Right ventricle myocardium inferior (tissue), 1 donor: ENCODE measurements at places on chromosomes 2 and 18. TPM values are rescaled to one million over a fixed set of nuclear protein-coding genes. Genes with fewer than 3 reads are reported as not detected.

DNA sequence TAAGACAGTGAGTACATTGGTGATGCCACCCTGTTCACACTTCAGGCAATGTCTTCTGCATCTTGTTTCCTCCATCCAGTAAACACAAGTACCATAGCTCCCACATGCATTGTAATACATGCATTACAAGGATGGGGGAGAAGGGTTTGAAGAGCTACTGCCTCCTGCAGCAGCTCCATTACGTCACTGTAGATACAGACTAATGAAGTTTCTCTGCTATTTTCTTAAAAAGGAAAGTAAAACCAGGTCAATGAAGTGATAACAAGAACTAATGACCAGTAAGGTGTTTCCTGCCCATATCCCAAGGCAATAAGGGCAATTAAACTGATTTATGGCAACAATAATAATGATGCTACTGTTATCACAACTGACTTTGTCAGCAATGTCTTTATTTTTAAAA lies 18.2 kb upstream of the BBS5 start:
- no peak for DNase-seq

- DNase-seq = no peak
These were observed 16.7 kb downstream of the ARHGEF4 start for GRCh38 chr2:130853391-130853790.

DNA sequence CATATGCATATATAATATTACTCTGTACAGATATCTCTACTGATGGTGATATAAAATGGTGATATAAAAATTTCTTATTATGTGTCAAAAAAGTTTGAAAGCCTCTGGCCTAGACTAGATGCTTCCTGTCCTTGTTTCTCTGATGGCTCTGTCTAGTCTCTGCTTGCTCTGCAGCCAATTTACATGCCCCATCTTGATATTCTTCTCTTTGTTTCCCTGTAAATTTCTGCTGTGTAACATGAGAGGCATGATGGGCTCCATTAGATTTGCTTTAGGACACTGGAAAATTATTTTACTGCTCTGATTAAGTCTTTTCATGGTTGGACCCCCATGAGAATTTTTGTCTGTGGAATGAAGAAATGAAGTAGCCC lies 24.3 kb downstream of the BABAM2 start:
- DNase-seq = no peak

DNA sequence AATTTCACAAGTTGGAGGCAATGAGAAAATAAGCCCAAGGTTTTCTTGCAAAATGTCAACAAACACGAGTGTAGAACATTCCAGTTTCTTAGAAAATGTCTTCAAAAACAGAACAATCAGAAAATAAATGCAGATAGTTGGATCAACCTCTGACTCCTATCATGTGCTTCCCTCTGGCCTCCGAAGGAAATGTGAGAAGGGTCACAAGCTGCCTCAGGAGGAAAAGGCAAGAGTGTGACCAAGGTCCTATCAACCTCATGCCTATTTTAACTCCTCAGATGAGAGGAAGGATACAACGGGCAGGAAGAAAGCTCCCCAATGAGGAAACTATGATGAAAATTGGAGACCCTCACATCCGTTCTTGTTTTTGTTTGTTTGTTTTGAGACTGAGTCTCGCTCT lies 7.9 kb downstream of the SCYGR5 start:
- DNase-seq = no peak

DNA sequence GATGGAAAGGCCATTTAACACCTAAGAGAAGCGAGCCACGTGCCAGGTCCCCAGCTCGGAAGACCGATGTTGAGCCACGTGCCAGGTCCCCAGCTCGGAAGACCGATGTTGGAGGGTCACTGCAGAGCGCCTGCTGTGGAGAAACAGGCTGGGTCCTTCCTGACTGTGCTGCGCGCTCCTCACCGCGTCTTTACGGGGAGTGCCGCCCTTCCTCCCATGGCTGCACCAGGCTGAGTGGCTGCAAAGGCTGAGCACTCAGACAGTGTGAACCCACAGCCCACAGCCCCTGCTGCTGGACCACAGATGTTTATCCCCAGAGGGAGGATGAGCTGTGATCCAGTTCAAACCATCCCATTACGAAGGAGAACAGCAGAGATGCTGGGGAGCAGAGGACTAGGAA lies 55.7 kb downstream of the RTP5 start:
- DNase-seq = no peak

The HDHD2 gene
- 34.2 TPM for total RNA-seq

The EFHD1 gene
- 26.3 TPM for total RNA-seq

The APCDD1 gene
- 34.5 TPM for total RNA-seq

The DSG3 gene
- total RNA-seq = not detected

The APLF gene
- total RNA-seq = 3.8 TPM
